Neural crest cell (in vitro differentiated cells): ENCODE measurements at places on chromosomes 2 and 18. TPM values are rescaled to one million over a fixed set of nuclear protein-coding genes. Genes with fewer than 3 reads are reported as not detected.

DNA sequence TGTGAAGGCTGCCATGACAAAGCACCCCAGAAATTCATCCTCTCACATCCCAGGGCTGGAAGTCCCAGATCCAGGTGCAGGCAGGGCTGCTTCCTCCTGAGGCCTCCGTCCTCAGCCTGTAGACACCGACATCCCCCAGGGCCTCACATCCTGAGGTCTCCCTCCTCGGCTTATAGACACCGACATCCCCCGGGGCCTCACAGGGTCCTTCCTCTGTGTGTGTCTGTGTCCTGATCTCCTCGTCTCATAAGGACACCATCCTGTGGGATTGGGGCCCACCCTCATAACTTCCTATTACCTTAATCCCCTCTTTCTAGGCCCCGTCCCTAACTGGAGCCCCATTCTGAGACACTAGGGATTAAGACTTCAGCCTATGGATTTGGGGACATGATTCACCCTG is 92.0 kb upstream of the SNTG2 start:
- H3K27ac ChIP-seq, result no peak overlapping the region
- no peaks in the 10 kb centered on the region for H3K36me3 ChIP-seq
- DNase-seq, result no peak

- DNase-seq, result no peak
- H3K4me1 ChIP-seq, result no peaks in the 10 kb centered on the region
- H3K36me3 ChIP-seq, result no peaks in the 10 kb centered on the region
- H3K4me3 ChIP-seq, result no peak overlapping the region
- H3K27ac ChIP-seq, result no peak overlapping the region
Measured at GRCh38 chr2:65504201-65504600, 71.8 kb upstream of the SPRED2 start.

DNA sequence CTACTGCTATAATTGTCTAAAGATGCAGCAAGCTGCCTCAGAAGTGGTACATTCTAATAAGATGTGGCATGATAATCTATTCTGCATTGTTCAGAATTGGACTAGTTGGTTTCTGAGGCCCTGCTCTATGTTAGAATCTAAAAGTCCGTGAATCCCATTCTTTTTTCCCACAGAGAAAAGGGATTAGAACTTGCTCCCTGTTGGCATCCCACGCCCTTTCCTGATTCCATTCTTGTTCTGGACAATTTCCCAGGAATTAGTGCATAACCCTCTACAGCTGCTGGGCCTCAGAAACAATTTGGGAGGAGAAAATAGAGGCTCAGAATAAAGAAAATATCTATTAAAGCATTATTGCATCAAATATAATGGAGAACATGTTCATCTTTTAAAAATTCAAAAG is 282.7 kb downstream of the NRXN1 start:
- H3K36me3 ChIP-seq, result no peaks in the 10 kb centered on the region
- H3K4me1 ChIP-seq, result peaks cover 4% of the 10 kb centered on the region
- no peaks in the 10 kb centered on the region for H3K27me3 ChIP-seq
- H3K27ac ChIP-seq, result no peak overlapping the region

DNA sequence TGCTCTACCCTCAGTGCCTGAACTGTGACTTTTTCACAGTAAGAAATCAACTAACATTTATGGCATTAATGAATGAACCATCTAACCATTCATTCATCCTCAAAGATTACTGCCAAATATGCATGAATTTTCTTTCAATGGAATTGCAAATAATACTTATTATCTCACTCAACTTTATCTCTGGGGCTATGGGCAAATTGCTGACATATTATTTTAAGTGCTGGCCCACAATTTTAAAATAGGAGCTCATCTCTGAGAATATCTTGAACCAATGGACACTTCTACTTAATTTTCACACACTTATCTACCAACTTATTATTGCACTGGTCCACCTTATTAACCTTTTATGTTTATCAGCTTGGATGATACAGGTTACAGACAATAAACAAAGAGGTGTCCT is 182.8 kb downstream of the RBM43 start:
- peaks cover 11% of the 10 kb centered on the region for H3K36me3 ChIP-seq
- no peak for DNase-seq
- no peak overlapping the region for H3K4me3 ChIP-seq
- no peaks in the 10 kb centered on the region for H3K27me3 ChIP-seq
- H3K4me1 ChIP-seq, result peaks cover 7% of the 10 kb centered on the region

DNA sequence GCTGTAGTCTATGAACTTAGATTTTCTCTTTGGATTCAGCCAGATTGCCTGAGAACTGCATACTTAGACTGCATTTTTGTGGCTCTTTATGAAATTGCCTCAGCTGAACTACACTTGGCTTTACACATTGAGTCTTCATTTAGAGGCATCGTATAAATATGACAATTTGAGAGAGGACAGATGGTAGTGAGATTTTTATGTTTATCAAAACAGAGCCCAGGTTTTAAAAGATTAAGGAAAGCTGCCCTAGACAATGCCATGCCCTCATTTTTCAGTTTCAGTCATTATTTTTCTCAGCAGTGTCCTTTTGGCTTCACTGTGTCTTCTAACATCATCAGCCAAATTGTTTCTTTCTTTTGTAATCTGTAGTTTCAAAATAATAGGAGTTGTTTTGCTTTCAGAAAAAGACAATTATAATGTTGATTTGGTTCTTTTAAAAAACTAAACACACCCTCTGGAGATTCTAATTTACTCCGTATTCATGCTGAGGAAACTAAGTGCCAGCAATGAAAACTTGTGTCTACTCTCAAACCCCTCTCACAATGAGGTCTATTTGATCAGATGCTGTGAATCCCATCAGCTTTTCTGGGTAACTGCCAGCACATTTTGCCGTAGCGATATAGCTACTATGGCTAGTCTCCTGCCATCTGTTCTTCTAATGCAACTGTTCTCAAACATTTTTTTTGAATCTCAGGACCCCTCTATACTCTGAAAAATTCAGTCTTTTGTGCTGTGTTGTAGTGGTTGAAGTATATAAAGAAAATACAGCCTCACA is 46.2 kb downstream of the TWSG1 start:
- DNase-seq, result no peak
- H3K4me1 ChIP-seq, result no peaks in the 10 kb centered on the region
- peaks cover 29% of the 10 kb centered on the region for H3K36me3 ChIP-seq
- H3K4me3 ChIP-seq, result no peak overlapping the region

DNA sequence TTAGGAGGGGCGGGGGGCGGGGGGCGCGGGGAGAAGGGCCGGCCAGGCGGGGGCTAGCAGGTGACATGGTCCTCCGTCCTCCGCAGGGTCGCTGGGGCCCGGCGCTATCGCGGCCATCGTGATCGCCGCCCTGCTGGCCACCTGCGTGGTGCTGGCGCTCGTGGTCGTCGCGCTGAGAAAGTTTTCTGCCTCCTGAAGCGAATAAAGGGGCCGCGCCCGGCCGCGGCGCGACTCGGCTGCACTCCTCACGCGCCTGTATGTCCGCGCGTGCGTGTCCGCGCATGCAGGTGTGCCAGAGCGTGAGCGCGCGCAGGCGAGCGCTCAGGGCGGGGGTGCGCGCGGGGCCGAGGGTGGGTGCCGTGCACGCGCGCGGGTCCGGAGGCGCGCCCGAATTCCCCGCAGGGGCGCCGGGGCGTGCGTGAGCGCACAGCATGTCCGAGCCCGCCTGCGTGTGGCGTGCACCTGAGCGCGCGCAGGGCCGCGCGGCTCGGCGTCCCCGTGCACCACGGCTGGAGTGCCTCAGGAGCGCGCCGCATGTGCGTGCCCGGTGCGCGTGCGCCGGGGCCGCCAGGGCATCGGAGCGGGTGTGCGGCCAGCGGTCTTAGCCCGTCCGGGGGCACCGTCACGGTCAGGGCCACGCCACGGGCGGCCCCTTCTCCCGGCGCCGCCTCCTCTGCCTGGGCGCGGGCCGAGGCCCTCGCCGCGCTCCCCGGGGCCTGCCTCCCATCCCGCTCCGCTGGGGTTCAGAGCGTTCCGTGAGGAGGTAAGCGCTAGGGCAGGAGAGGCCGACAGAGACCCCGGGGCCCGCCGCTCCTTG is 6.3 kb downstream of the SNORC start:
- no peak overlapping the region for H3K27ac ChIP-seq
- H3K27me3 ChIP-seq, result peaks cover 43% of the 10 kb centered on the region
- H3K4me3 ChIP-seq, result no peak overlapping the region
- DNase-seq, result no peak
- no peaks in the 10 kb centered on the region for H3K36me3 ChIP-seq
- H3K4me1 ChIP-seq, result peaks cover 20% of the 10 kb centered on the region

DHX57 gene
- total RNA-seq, result 35.8 and 39.5 TPM in 2 replicates

RNF149 gene
- total RNA-seq, result 27.2 and 27.4 TPM in 2 replicates
